ENCODE measurements at places on chromosomes 2 and 18.

DNA sequence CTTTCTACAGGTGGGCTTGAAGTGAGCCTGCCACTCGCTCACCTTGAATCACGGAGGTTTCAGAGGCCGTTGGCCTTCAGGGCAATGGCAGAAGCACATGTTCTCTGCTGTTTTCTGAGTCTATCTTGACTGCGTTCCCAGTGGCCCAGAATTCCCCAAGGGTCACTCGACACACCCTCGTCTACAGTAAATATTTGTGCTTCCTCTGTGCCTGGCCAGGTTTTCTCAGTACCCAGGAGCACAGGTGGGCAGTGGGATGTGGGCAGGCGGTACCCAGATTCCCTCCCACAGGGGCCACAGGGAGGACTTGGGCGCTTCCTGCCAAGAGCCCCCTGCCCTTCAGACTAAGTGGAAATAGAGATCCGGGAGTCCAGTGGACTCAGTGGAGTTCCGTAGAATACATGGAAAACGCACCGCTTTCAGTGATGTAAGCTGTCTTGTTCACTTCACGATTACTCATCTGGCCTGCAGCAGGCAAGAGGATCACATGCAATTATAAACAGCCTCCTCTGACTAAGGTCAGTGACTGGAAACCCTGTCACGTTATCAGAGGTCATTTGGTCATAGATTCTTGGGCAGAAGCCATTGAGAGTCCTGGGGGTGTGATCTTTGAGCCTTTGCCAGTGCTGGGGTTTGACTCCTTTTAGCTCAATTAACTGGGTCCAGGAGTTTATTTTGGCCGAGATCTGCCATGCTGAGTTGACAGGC lies 179.8 kb downstream of the NEDD4L start:
- no peak for DNase-seq

- DNase-seq, result no peak
Measured at GRCh38 chr2:182541268-182541667, 114.4 kb upstream of the PDE1A start.

DNA sequence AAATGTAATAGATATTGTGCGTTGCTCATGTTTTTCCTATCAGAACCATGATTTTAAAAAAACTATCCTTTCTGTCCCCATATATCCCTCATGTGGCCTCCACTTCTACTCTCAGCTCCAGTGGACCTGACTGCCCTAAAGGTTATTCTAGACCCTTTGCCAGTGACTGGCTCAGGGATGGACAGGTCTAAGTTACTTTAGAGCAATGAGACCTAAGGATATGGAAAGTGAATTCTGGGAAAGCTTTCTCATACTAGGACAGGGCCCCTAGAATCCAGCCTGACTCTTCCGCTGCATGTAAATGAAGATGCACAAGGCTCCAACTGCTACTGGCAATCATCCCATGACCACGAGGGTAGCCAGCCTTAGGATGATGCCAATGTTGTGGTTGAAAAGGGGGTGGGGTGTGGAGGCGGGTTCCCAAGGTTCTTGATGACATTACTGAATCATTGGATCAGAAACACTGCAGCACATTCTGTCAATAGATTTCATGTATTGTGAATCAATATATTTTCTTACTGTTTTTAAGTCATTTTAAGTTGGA lies 21.3 kb downstream of the C2orf69 start:
- DNase-seq, result no peak

DNA sequence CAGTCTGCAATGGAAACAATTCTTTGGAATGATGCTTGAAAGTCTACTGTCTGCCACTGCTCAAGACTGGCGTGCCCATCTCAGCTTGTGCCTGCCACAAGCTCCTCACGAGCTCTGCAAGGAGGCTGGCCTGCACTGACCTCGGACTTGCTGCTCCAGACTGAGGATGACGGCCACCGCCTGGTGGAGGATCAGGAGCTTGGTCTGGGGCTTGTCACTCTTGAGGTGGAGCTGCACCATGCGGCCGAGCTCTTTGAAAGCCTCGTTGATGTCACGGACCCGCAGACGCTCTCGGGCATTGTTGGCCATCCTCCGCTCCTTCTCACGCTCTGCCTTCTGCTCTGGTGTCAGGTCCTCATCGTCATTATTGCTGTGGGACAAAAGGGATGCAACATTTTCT lies 269.4 kb upstream of the CCDC68 start:
- DNase-seq, result no peak

- no peak for DNase-seq
Measured at GRCh38 chr2:33304032-33304864, 172.2 kb upstream of the RASGRP3 start.

GRCh38 chr2:181680937-181681811 lies 857 bp upstream of the NEUROD1 start:
- DNase-seq, result no peak

DNA sequence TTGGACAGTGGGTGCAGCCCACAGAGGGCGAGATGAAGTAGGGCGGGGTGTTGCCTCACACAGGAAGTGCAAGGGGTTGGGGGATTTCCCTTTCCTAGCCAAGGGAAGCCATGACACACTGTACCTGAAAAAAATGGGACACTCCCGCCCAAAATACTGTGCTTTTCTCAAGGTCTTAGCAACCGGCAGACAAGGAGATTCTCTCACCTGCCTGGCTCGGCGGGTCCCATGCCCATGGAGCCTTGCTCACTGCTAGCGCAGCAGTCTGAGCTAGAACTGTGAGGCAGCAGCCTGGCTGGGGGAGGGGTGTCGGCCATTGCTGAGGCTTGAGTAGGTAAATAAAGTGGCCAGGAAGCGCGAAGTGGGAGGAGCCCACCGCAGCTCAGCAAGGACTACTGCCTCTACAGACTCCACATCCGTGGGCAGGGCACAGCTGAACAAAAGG lies 244.7 kb downstream of the NBAS start:
- DNase-seq, result no peak

DNA sequence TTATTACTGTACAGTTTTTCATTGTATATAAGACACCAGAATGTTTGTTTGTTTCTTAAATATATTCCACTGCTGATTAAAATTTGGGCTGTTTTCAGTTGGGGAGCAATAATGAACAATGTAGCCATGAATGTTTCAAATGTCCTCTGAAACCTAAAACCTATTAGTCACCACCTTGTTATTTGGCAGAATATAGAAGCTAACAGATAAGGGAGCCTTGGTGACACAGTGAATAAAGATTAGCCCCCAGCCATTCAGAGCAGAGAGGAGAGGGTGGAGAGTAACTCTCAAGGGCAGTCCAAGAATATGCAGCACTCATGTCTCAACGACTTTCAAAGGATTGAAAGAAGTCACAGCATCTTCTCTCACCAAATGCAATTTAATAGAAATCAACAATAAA lies 43.1 kb upstream of the ATP8B1 start:
- DNase-seq, result no peak

- no peak for DNase-seq
Measured at GRCh38 chr2:200705305-200706041, 106.2 kb upstream of the BZW1 start.

DNA sequence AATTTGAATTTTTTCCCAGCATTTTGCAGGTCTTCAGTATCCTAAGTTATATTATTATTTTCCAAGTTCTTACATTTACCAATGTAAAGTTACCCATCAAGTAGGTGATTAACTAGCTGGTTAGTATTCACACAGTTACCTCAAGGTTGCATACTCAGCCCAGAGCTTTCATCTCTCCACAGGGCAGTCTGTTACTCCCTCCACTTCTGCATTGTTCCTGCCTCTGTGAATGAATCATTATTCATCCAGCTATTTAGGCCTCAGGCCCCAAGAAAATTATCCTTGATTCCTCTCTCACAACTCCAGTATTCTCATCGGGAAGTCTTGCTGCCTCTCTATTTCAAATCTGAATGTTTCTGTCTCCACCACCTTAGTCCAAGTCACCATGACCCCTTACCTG lies 92.2 kb downstream of the SMC6 start:
- no peak for DNase-seq

DNA sequence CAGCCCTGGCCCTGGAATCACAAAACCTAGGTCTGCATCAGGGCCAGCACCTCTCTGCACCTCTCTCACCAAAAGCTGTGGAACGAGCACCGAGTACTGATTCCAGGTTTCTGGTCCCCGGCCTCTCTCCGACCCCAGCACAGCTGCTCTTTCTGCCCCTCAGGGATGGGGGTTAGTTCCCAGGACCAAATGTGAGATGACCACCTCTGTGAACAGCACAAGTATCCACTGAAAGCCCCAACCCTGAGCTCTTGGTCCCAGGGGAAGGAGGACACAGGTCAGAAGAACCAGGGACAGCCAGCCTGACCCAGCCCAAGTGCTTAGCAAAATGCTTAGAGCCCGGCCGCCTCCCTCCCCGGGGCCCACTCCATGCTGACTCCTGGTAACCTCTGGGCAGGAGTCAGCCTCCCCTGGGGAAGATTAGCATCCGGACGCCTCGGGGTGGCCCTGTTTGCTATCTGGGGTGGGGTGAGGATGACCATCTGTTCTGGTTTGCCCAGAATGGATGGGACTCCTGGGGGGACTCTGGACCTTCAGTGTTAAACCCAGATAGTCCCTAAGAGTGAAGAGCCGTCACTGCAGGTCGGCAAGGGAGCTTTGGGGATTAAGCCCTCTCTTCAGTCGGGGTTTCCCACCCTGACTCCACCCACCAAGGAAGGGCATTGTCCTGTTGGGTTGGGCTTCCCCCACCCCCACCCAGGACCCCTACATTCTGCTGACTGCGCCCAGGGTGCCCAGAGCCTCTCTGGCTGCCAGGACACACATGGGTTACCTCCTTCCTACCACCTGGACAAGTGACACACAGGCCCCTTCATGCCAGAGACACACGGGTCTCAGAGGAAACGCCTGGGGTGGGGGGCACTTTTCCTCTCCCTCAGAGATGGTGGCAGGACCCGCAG lies 9.4 kb upstream of the GPR55 start:
- DNase-seq, result no peak

DNA sequence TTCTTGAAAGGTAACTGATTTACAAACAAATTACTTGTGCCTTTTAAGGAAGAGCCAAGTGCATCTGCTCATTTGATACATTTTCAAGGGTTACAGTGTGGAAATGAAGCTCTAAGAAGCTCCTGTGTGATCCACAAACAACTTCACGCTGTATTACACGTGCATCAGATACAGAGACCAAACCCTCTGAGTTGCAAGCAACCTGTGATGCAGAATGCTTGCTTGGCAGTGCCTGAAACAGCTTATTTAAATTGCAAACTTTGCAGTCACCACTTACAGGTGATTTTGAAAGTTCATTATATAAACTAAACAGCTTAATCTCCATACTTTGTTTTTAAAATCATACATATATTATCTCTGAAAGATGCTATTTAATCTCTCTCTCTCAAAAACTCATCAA lies 50.1 kb downstream of the ZEB2 start:
- DNase-seq, result no peak

DNA sequence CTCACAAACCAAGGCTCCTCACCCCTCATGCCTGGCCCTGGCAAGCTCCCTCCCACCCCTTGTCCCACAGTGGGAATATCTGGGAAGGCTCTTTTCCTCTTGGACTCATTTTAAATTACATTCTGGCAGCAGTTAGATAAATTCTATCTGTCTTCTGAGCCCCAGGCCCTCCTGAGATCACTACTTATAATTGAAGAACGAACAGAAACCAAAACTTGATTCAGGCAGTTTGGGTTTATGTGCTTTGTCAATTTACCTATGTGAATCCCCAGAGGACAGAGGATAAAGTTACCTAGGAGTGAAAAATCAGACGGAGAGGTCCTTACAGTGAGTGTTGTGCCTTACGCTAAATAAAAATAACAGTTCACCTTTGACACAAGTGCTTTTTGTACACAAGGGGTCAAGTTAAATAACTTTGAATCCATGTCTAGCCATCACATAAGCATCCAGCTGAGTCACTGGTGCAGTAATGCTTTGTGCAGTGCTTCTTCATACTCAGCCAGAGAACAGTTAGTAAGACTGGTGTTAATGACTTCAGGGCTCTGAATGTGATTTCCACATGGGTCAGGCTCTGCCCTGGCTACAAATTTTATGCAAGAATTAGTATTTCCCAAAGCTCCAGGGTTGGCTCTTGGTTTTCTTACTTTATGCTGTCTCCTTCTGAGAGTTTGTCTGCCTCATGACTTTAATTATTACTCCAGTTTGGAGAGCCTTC lies 329.3 kb downstream of the INSIG2 start:
- no peak for DNase-seq

GRCh38 chr2:37896319-37896718 lies 28.8 kb upstream of the RMDN2 start:
- no peak for DNase-seq

GRCh38 chr2:64985447-64985846 lies 3.8 kb upstream of the SLC1A4 start:
- no peak for DNase-seq

DNA sequence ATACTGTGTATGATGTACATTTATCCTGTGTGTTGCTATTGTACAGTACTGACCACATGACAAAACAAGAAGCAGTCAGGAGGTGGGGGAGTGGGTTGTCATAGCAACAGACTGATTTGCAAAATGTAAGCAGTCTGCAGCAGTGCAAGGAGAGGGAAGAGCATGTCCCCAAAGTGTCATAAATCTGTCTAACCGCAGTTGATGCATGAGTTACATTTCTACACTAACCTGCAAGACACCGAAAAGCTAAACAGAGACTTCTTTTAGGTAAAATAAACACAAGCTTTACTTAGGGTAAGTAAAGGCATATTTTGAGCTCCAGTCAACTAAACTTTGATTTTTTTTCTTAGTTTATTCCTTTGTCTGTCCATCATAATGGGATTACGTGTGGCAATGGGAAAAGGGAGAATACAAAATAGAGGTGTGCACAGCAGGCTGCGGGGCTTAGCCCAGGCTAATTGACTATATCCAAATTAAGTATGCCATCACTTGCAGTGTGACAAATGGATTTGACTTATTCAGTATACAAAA lies 134.5 kb downstream of the MEIS1 start:
- no peak for DNase-seq

DNA sequence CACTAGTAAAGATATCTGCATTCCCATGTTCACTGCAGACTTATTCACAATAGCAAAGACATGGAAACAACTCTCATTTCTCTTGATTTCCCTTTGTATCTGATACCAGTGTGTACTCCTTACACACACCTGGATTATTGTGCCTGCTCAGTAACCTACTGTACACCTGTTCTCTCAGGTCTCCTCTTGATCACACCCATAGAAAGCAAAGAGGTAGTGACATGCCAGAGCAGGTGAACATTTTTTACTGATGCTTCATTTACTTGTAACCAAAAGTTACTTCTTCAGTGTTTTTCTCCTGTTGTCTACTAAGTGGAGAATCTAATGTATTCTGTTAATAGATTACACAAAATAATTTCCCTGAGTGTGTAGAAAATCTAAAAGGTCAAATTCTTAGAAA lies 46.8 kb downstream of the CDH19 start:
- no peak for DNase-seq

- DNase-seq, result no peak
Measured at GRCh38 chr2:237572742-237573101, 6.3 kb downstream of the PRLH start.

- DNase-seq, result no peak
Measured at GRCh38 chr2:144143294-144144151, 376.4 kb downstream of the ZEB2 start.

DNA sequence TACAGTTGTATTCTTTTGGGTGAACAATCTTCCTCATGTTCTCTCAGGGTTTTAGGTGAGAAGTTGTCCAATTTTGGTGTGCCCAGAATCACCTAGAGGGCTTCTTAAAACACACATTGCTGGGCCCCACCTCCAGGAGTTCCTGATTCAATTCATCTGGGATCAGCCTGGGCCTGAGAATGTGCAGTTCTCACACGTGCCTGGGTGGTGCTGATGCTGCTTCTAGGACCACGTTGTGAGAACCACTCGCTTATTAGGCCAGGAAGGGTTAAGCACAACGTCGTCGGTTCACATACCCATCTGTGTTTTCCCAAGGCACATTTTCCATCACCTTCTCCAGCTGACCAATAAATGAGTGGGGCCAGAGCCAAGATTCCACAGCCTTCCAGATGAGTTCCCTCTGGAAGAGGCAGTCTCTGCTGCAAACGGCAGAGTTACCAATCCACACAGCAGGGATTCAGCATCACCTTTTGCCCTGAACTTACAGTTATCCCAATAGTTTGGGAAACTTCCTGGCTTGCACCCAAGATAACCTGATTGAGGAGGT lies 277.7 kb upstream of the HNRNPA3 start:
- DNase-seq, result no peak

Measured in activated T-helper 1 cell treated with anti-CD3 and anti-CD28 coated beads, Interleukin-2, amount 50 U/mL, for 16 hours (primary cell).